A549 treated with CpdA at 1 μM for 4 hours (cell line): ENCODE measurements at places on chromosomes 1 and 21. TPM values are rescaled to one million over a fixed set of nuclear protein-coding genes. Genes with fewer than 3 reads are reported as not detected.

PAQR6 gene
- total RNA-seq: 2.9 to 5.1 TPM (median 3.0 TPM) in 5 replicates

L1TD1 gene
- total RNA-seq: not detected in 5 replicates

TDRD5 gene
- total RNA-seq: 0.01 to 0.09 TPM (median 0.05 TPM) in 3 of 5 replicates, not detected in the others

LRRC71 gene
- 0.15 to 0.24 TPM (median 0.17 TPM) in 4 of 5 replicates, not detected in the other for total RNA-seq

FAM72D gene
- 6.1 to 7.5 TPM (median 6.6 TPM) in 5 replicates for total RNA-seq

SELENBP1 gene
- 5.0 to 7.4 TPM (median 5.6 TPM) in 5 replicates for total RNA-seq

GBP6 gene
- total RNA-seq: not detected in 5 replicates

PLA2G2C gene
- total RNA-seq: not detected in 5 replicates

TIAM1 gene
- 0.39 to 0.66 TPM (median 0.49 TPM) in 5 replicates for total RNA-seq

PTGFR gene
- 0.02 TPM in 1 of 5 replicates, not detected in the others for total RNA-seq

SELL gene
- 0.20 to 0.40 TPM (median 0.28 TPM) in 5 replicates for total RNA-seq

PLA2G2D gene
- total RNA-seq: 0.03 TPM in 1 of 5 replicates, not detected in the others

RIPPLY3 gene
- total RNA-seq: 0.56 to 0.73 TPM (median 0.66 TPM) in 5 replicates

OLFML2B gene
- total RNA-seq: 0.35 to 0.57 TPM (median 0.38 TPM) in 5 replicates

BTBD19 gene
- 2.4 to 3.8 TPM (median 2.6 TPM) in 5 replicates for total RNA-seq

CFHR4 gene
- not detected in 5 replicates for total RNA-seq

PLPP3 gene
- total RNA-seq: 26.6 to 34.8 TPM (median 30.1 TPM) in 5 replicates

TMEM240 gene
- total RNA-seq: 0.18 to 0.92 TPM (median 0.66 TPM) in 5 replicates

CFAP107 gene
- not detected in 5 replicates for total RNA-seq

IL24 gene
- total RNA-seq: 0.24 to 0.57 TPM (median 0.40 TPM) in 4 of 5 replicates, not detected in the other

FHL3 gene
- 6.6 to 9.6 TPM (median 8.1 TPM) in 5 replicates for total RNA-seq

PDC gene
- total RNA-seq: not detected in 5 replicates

MAN1C1 gene
- 0.18 to 0.35 TPM (median 0.19 TPM) in 5 replicates for total RNA-seq

WNT3A gene
- total RNA-seq: 0.02 to 0.06 TPM (median 0.05 TPM) in 3 of 5 replicates, not detected in the others

PGBD5 gene
- 0.15 to 0.83 TPM (median 0.76 TPM) in 5 replicates for total RNA-seq

CYYR1 gene
- total RNA-seq: not detected in 5 replicates

HAPLN2 gene
- total RNA-seq: 0.03 TPM in 1 of 5 replicates, not detected in the others

EDARADD gene
- total RNA-seq: 2.7 to 3.6 TPM (median 2.9 TPM) in 5 replicates
